RPMI8226 (cell line): ENCODE measurements at places on chromosomes 1 and 21.

GRCh38 chr1:10615332-10615731 is 140.6 kb downstream of the PEX14 start:
- DNase-seq = no peak

GRCh38 chr1:212062832-212063438 is 27.4 kb downstream of the DTL start:
- DNase-seq = peak; percentile 51

DNA sequence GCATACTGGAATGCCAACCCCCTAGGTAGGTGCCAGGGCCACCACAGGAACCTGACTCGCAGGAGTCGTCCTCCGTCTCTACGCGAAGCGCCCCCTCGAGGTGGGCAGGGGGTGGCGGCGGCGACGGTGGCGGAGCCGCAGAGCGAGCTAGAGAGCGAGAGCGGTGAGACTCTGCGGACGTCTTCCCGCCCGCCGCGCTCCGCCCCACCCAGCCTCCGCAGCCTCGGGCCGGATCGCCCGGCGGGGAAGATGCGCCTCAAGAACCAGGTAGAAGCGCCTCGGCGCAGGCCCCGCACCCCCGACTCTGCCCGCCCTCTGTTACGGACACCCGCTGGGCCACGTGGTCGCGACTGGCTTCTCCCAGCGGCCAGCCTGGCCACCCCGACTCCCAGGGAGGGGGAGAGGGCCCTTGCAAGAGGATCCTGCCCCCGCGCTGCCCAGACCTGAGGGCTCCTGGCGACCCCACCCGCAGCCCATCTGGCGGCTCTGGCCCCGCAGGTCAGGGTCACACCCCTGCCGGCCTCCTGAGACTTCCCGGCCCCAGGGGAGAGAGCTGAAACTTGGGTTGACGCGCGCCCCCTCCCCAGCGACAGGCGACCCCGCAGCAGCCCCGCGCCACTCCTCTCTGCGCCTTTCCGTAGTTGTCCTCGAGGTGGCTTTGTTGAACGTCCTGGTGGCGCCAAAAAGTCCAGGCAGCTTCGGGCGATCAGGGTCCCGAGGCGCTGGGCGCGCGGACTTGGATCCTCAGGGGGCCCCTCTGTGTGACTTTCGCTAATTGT is 24.4 kb upstream of the AGBL4 start:
- DNase-seq = no peak

GRCh38 chr1:45969866-45970265 is 162.6 kb downstream of the PIK3R3 start:
- no peak for DNase-seq

DNA sequence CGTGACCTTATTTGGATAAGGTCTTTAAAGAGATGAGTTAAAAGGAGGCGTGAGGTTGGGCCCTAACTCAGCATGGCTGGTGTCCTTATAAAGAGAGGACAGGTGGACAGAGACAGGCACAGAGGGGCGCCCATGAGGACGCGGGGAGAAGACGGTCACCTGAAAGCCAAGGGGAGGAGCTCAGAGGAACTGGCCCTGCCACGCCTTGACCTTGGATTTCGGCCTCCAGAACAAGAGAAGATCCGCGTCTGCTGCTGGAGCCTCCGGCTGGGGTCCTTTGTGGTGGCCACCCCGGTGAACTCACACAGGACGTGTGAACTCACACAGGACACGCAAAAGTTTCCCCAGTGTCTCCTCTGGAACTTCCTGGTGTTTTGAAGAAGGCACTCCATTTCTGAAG is 122.7 kb downstream of the SIK1 start:
- DNase-seq = no peak

GRCh38 chr1:207579436-207579799 is 65.5 kb upstream of the CR1L start:
- peak; percentile 39 for DNase-seq

GRCh38 chr1:18155881-18156385 is 48.3 kb downstream of the IGSF21 start:
- DNase-seq = no peak

GRCh38 chr1:24380508-24380907 is 33.1 kb downstream of the STPG1 start:
- no peak for DNase-seq

DNA sequence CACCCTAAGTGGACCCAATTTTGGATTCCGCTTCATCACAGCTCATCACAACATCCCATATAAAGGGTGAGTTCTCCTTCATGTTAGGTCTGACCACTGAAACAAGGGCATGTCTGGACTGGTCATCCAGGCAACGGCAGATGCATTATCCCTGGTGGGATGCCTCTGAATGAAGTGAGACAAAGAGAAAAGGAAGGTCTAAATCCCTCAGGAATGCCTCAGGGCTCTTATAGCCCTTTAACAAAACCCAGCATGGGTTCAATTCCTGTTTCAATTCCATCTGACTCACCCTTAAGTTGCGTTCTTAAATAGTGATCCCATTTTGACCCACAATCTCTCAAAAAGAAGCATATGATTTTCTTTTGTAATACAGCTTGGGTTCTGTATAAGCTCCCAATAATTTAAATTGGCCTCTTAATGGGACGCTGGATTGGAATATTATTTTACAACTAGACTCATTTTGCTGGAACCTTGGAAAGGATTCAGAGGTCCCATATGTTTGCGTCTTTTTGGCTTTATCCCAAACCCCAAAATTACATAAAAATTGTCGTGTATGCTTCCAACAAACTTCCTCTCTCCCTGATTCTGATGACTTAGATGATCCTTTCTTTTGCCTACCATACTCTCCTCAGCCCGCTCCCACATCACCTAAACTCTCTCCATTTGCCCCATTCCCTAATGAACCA is 287.4 kb upstream of the ZP4 start:
- DNase-seq = no peak

DNA sequence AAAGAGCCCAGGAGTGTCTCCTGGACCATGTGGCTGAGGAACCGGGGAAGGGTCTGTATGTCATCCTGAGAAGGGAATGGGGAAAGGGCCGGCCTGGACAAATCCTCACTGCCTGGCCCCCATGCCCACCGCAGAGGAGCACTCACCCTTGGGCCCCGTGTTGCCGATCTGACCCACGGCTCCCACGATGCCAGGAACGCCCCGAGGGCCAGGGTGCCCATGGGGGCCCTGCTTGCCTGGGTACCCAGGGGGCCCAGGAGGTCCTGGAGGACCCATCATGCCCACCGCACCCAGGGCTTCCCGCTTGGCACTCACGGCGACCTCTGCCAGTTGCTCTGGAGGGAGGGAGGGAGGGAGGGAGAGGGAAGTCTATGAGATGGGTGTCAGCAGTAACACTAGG is 14.6 kb downstream of the COL9A2 start:
- no peak for DNase-seq

DNA sequence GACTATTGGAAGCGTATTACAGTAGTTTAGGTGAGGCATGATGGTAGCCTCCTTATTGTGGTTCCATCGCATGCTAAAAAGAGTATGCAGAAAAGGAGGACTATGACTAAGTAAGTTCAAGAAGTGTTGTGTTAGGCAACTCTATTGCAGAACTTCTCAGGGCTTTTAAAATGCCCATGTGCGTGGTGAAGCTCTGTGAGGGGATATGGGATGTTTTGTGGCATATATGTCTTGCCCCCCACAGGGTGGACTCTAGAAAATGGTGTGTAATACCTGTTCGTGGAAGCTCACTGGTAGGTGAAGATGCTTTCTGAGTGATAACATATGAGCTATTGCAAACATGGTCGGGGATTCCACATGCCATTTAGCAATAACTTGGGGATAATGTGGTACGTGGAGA is 31.7 kb downstream of the MAN1A2 start:
- no peak for DNase-seq
